Right renal pelvis (tissue), 4 donors: ENCODE measurements at places on chromosomes 4 and X. TPM values are rescaled to one million over a fixed set of nuclear protein-coding genes. Genes with fewer than 3 reads are reported as not detected.
A peak's percentile ranks its signal among the peaks of the same experiment; 100 is the strongest.

Gene SH3BP2
- 37.5 TPM for polyA plus RNA-seq

Gene SLC9B1
- polyA plus RNA-seq, result 3.5 TPM

Gene GYPE
- polyA plus RNA-seq, result 2.9 TPM

Gene HMGB3
- polyA plus RNA-seq, result 119 TPM

Gene SUPT20HL1
- polyA plus RNA-seq, result not detected

Gene NAT8L
- 6.9 TPM for polyA plus RNA-seq

Gene GAGE12G
- not detected for polyA plus RNA-seq

Gene PHOX2B
- polyA plus RNA-seq, result 0.09 TPM

Gene ARHGAP6
- polyA plus RNA-seq, result 15.4 TPM

Gene PNMA6E
- not detected for polyA plus RNA-seq

DNA sequence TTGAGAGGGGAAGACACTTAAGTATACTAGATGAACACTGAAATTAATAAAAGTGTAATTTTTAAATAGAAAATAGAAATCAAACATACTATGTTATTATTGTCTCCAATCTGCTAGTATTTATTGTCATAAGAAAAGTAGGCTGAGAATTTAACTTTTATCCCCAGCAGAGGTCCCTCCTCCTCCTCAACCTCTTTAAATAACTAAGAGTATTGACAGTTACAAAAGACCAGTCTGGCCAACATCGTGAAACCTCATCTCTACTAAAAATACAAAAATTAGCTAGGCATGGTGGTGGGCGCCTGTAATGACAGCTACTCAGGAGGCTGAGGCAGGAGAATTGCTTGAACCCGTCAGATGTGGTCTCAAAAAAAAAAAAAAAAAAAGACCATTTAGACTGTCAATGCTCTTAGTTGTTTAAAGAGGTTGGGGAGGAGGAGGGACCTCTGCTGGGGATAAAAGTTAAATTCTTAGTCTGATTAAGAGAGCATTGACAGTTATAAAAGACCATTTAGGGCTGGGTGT lies 4.2 kb downstream of the SLC30A9 start:
- DNase-seq, result no peak

DNA sequence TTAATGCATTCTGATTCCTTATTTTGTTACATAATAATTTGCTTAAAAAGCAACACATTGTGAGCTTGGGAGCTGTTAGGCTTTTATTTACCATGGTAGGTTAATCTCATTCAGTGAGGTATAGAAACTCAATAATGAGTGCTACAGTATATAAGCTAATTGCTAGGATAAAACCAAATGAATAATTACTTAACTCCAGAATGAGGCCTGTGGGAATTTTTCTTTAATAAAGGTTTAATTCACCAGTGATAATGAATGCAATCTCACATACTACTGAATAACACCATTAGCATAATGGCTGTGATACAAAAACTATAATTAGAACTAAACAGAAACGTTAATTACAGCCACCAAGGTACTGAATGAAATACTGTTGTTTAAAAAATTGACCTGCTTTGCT lies 326.3 kb downstream of the IQCM start:
- no peak for DNase-seq

GRCh38 chrX:146006637-146007036 lies 189.0 kb downstream of the SLITRK2 start:
- no peak for DNase-seq

- no peak for DNase-seq
Observed at GRCh38 chr4:36183232-36183631, 61.1 kb downstream of the ARAP2 start.

DNA sequence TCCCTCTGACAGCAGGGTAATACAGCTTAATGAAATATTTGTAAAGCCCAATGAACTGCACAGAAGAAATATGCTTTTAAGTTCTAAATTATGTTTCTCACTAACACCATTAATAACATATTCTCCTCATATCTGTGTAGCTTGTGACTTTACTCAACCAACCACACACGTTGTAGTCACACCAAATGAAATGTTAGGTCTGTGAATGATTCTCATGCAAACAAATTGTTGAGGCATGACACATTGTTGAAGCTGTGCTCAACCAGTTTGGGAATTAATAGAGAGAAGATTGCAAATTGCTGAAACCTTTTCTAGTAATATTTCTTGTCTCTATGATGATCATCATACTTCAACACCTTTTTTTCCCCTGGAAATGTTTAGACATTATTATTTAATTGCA lies 645.9 kb downstream of the PCDH7 start:
- DNase-seq, result no peak

GRCh38 chr4:54723820-54724219 lies 66.1 kb downstream of the KIT start:
- no peak for DNase-seq

- DNase-seq, result no peak
Observed at GRCh38 chr4:8746523-8747466, 124.8 kb downstream of the HMX1 start.

- DNase-seq, result no peak
Observed at GRCh38 chr4:38958453-38959190, 73.6 kb downstream of the TMEM156 start.

- DNase-seq, result no peak
Observed at GRCh38 chr4:175290401-175290800, 372.2 kb downstream of the ADAM29 start.

GRCh38 chr4:1167244-1167949 lies 5.0 kb downstream of the SPON2 start:
- peak; percentile 68 for DNase-seq

DNA sequence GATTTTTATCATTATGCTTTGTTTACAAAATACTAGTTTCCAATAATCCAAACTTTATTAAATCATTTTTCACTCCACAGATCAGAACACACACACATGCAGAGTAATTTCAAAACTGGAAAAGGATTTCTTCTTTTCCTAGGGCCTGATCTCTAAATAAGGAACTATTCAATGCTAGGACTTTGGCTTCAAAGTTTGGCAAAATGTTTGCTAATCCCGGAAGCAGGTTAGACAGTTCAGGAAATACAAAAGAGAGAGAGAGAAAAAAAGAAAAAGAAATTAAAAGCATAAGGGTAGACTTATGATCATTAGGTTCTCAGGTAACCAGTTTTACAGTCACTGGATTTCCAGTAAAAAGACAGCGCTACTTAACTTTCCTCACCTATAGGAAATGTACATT lies 211.0 kb downstream of the DCLK2 start:
- no peak for DNase-seq

- DNase-seq, result no peak
Observed at GRCh38 chrX:150036181-150036580, 97.9 kb upstream of the EOLA2 start.

- DNase-seq, result no peak
Observed at GRCh38 chrX:44914532-44915198, 41.7 kb downstream of the KDM6A start.

- DNase-seq, result no peak
Observed at GRCh38 chr4:85805891-85806290, 330.9 kb downstream of the ARHGAP24 start.

DNA sequence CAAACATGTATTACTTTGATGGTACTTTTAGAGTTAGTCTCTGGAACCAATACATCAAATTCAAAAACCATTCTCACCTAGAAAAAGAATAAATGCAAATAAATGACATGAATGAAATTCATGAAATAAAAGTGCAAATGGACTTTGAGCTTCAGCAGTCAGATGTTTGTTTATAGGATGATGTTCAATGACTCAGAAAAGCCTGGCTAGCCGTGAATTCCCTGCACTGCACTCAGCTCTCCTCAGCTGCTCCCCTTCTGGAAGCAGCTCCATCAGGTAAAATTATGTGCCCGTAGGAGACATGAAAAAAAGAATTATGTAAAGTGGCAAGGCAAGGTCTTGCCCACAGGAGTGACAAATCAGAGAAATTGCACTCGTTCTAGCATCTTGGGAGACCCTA lies 390.6 kb downstream of the GPM6A start:
- no peak for DNase-seq

DNA sequence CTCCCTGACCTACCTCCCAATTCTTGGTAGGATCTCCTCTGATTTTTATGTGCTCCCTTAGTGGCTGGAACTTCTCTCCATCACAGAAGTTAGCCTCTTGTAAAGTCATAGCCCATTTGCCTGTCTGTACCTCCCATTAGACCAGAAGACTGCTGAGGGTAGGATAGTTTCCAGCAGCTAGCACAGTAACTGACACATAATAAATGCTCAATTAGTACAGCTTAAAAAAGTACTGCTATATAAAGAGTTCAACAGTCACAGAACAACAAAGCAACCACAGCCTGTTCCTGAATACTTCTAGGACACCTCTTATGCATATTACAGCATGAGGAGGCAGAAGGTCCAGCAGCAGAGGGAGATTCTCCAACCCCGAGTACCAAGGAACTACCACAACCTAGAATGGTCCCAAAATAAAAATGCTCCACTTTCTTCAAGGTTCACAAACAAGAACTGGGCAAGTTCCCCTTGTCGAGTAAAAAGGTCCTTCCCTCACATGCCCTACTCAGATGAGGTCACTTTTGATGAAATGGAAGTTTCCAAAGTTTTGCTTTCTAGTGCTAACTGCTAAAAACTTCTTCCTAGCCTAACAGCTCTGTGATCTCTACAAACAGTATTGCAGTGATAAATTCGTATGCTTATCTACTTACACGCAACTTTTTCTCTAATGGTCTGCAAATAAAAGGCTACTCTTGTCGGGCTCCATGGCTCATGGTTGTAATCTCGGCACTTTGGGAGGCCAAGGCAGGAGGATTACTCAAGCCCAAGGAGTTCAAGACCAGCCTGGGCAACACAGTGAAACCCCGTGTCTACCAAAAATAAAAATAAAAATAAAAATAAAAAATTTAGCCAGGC lies 12.8 kb downstream of the MECP2 start:
- no peak for DNase-seq

DNA sequence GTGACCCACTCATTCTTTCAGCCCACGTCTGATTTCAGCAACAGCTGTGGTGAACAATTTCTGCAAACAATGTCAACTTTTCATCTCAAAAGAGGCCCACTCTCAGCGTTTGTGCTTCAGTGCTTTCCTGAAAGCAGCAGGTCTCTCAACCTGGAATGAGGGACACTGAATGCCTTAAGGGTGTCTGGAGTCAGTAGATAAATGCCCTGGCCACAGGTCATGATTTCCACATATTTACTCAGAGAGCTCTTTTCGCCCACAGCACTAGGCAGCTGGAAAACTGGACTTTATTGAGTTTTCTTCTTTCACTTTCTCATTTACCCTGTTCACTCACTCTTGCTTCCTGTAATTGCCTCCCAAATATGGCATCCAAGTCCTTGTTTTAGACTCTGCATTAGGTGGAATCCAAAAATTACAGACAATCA lies 52.8 kb downstream of the NPFFR2 start:
- no peak for DNase-seq

DNA sequence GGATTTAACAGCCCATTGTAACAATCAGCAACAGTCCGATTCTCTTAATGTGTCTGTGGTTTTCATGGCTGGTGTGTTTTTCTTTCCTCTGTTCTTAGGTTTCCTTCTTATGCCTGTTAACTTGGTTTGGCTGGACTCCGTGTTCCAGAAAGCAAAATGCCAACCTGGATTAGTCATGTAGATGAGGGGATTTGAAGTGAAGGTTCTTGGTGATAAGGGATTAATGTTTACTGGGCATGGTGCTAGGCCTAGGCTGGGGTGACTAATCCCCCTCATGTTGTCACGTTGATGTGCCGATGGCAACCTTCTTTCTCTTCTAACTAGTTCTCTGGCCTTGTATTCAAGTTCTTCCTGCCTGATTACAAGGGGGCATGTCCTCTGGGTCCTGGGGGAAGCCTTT lies 85.9 kb downstream of the REPS2 start:
- DNase-seq, result no peak

- no peak for DNase-seq
Observed at GRCh38 chr4:75434105-75434504, 80.1 kb downstream of the RCHY1 start.

DNA sequence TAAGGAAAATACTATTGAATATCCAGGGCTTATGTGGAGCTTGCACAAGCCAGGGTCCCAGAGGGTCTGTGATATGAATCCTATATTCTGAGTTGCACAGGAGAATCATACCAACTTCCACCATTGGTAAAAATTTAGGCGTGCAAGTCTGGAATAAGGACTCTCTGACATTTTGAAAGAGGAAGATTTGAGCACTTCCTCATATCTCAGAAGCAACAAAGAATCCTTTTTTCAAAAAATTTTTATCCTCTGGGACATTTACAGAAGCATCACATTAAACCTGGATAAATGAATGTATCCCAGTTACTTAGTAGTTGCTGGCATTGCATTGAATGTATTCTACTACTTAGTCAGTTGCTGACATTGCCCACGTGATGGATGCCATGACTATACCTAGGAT lies 24.2 kb upstream of the CAMK2D start:
- no peak for DNase-seq

- DNase-seq, result no peak
Observed at GRCh38 chr4:67234296-67234695, 311.0 kb downstream of the CENPC start.
